Trophoblast cell (in vitro differentiated cells and primary cell): ENCODE measurements at places on chromosomes 3 and 15.

DNA sequence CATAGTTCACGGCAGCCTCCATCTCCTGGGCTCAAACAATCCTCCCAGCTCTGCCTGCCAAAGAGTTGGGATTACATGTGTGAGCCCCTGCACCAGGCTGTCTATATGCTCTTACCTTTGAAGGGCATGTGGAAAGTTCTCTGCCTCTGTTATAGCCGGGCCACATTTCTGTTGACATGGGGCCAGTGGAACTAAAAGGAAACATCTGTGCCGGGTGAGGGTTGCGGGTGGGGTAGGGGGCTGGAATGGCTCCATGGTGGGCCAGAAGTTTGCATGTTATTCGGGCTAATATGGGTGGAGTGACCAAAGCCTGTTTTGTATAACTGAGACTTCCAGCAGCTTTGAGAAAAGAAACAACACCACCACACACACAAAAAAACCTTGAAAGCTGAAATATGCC is 8.3 kb upstream of the CLEC3B start:
- no peak overlapping the region for H3K27ac ChIP-seq
- DNase-seq, result no peak
- H3K4me1 ChIP-seq, result peaks cover 4% of the 10 kb centered on the region
- no peaks in the 10 kb centered on the region for H3K27me3 ChIP-seq

- H3K27ac ChIP-seq, result no peak overlapping the region
- no peak overlapping the region for H3K4me3 ChIP-seq
- no peaks in the 10 kb centered on the region for H3K36me3 ChIP-seq
- no peak for DNase-seq
- H3K4me1 ChIP-seq, result peaks cover 5% of the 10 kb centered on the region
Measured at GRCh38 chr3:123076496-123077418, 9.9 kb downstream of the PDIA5 start.

- no peak overlapping the region for H3K27ac ChIP-seq
- H3K36me3 ChIP-seq, result no peaks in the 10 kb centered on the region
- no peak for DNase-seq
- H3K27me3 ChIP-seq, result no peaks in the 10 kb centered on the region
Measured at GRCh38 chr3:38985981-38986380, 65.8 kb downstream of the SCN11A start.

- H3K4me1 ChIP-seq, result peaks cover 8% of the 10 kb centered on the region
- DNase-seq, result no peak
Measured at GRCh38 chr3:20059929-20060328, 19.7 kb downstream of the KAT2B start.

DNA sequence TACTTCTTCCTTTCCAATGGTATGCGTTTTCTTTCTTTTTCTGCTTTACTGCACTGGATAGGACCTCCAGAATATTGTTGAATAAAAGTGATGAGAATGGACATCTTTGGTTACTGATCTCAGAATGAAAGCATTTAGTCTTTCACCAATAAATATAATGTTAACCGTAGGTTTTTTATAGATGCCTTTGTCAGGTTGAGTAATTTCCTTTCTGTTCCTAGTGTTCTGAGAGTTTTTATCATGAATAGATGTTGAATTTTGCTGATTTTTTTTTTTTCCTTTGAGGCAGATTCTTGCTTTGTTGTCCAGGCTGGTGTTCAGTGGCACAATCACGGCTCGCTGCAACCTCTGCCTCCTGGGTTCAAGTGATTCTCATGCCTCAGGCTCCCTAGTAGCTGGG is 158.4 kb downstream of the KLHL25 start:
- no peaks in the 10 kb centered on the region for H3K4me1 ChIP-seq
- no peak overlapping the region for H3K4me3 ChIP-seq
- no peak overlapping the region for H3K27ac ChIP-seq
- H3K36me3 ChIP-seq, result no peaks in the 10 kb centered on the region
- H3K27me3 ChIP-seq, result no peaks in the 10 kb centered on the region

GRCh38 chr3:82743196-82743595 is 981.8 kb upstream of the GBE1 start:
- H3K4me1 ChIP-seq, result peaks cover 2% of the 10 kb centered on the region
- H3K4me3 ChIP-seq, result no peak overlapping the region
- no peaks in the 10 kb centered on the region for H3K36me3 ChIP-seq

GRCh38 chr3:132628157-132628556 is 31.1 kb downstream of the ACKR4 start:
- no peaks in the 10 kb centered on the region for H3K27me3 ChIP-seq
- peaks cover 2% of the 10 kb centered on the region for H3K4me1 ChIP-seq

DNA sequence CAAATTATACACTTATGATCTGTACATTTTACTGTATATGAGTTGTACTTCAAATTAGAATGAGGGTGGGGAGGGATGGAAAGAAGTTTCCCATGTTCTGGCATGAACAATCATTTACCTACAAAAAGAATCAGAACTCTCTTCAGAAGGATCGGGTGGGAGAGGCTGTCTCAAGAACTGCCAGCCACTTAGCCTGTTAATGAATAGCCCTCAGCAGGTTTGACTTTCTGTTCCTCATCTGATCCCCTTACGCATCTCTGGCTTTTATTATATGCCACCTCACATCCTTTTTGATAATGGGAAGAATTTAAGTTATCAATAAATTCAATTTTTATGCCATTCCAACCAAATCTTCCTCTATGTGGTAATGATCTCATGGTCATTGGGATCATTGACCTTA is 168.3 kb upstream of the TGFBR2 start:
- H3K27me3 ChIP-seq, result no peaks in the 10 kb centered on the region
- no peaks in the 10 kb centered on the region for H3K4me1 ChIP-seq
- no peak overlapping the region for H3K4me3 ChIP-seq
- no peaks in the 10 kb centered on the region for H3K36me3 ChIP-seq
- no peak overlapping the region for H3K27ac ChIP-seq

DNA sequence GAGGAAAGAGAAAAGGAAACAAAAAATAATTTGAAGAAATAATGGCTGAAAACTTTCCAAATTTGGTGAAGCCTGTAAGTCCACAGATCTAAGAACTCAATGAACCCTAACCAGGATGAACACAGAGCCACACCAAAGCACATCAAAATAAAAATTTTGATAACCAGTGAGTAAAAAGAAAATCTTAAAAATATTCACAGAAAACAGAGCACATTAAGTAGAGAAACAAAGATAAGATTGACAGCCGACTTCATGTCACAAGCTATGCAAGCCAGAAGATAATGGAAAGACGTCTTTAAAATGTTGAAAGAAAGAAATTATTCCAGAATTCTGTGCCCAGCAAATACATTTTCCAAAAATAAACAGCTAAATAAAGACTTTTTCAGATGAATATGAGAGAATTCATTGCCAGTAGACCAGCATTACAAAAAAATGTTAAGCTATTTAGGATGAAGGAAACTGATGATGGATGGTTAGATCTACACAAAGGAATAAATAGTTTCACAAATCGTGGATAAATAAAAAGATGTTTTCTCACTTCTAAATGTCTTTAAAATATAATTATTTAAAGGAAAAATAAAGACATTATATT is 140.2 kb upstream of the SKOR1 start:
- no peak for DNase-seq
- H3K4me3 ChIP-seq, result no peak overlapping the region
- peaks cover 4% of the 10 kb centered on the region for H3K4me1 ChIP-seq
- H3K36me3 ChIP-seq, result peaks cover 1% of the 10 kb centered on the region
- H3K27me3 ChIP-seq, result no peaks in the 10 kb centered on the region

- H3K4me1 ChIP-seq, result no peaks in the 10 kb centered on the region
- H3K36me3 ChIP-seq, result no peaks in the 10 kb centered on the region
- H3K4me3 ChIP-seq, result no peak overlapping the region
- no peak overlapping the region for H3K27ac ChIP-seq
- DNase-seq, result no peak
- no peaks in the 10 kb centered on the region for H3K27me3 ChIP-seq
Measured at GRCh38 chr15:56086566-56086965, 93.2 kb upstream of the NEDD4 start.

DNA sequence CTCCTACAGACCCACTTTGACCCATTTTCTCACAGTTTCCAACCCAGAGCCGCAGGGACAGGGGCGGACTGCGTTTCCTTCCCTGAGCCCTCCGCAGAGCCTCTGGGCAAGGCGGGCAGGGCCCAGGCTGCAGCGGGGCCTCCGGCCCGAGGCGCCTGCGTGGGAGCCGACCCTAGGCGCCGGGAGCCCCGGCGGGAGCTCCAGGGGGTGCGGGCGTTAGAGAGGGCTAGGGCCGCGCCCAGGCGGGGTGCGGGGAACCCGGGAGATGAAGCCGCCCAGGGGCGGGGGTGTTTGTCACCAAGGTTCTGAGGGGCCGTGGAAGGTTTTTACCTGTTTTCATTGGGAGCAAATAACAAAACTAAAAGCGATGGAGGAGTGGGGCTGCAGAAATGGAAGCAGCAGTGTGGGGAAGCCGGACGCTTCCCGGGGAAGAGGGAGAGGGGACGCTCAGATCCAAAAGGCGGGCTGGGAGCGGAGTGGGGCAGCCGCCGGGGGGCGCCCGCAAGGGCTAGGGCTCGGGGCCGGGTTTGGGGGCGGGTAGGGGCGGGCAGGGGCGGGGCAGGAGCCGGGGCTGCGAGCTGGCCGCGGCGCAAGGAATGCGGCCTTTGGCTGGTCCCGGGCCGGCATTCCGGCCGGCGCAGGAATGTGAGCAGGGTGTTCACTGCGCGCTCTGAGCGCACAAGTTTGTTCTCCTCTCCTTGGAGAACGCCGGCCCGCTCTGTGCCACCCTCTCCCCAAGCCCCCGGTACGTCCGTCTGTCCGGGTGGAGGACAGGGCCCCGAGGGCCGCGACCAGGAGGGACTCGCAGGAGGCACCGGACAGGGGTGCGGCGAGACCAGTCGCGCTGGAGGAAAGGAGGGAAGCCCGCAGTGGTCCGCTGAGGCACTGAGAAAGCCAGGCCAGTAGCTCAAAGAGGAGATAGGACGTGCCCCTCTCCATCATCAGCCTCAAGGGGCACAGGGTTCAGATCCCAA is 61.1 kb downstream of the AMOTL2 start:
- H3K27ac ChIP-seq, result peak overlapping the region; percentile 97
- peaks cover 51% of the 10 kb centered on the region for H3K4me1 ChIP-seq
- no peaks in the 10 kb centered on the region for H3K27me3 ChIP-seq
- peak; percentile 85 for DNase-seq
- peak overlapping the region; percentile 25 for H3K4me3 ChIP-seq

- DNase-seq, result no peak
- H3K27ac ChIP-seq, result no peak overlapping the region
- H3K4me3 ChIP-seq, result no peak overlapping the region
- peaks cover 62% of the 10 kb centered on the region for H3K36me3 ChIP-seq
Measured at GRCh38 chr3:133948131-133948810, 52.6 kb upstream of the RAB6B start.

GRCh38 chr3:157693762-157694161 is 190.5 kb upstream of the VEPH1 start:
- no peaks in the 10 kb centered on the region for H3K36me3 ChIP-seq
- H3K4me1 ChIP-seq, result no peaks in the 10 kb centered on the region
- H3K27ac ChIP-seq, result no peak overlapping the region

DNA sequence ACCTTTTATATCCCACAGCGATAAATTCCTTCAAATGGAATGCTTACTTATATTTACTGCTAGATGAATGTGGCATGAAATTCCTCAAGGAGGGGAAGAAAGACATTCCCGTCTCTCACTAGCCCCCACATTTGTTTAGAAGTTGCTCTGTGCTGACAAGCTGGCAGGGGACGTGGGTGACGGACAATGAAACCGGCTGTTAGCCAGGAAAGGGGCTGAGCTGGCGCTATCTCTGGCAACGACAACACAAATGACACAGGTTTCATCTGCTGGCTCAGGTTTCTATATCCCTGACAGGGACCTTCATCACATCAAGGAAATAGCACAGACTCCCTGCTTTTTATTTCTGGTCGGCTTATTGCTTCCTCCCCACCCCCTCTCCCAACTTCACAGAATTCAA is 15.8 kb downstream of the RUVBL1 start:
- H3K4me3 ChIP-seq, result no peak overlapping the region
- no peaks in the 10 kb centered on the region for H3K4me1 ChIP-seq
- no peak overlapping the region for H3K27ac ChIP-seq
- DNase-seq, result no peak

DNA sequence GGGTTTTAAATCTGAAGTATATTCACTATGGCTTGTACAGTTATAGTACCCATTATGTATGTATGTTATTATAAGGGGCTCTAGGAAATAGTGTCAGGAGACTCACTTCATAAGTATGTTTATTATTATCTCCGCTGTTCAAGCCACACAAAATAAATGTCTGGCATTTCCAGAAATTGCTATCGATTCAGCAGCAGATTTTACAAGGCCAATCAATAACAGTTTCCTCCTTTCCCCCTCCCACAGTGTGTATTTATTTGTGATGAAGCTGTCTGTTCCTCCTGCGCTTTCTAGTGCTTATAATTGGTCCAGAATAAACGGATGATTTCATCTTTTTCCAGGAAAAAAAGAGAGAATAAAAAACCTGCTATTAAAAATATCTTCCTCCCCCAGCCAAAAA is 134.2 kb upstream of the LPP start:
- no peak overlapping the region for H3K27ac ChIP-seq
- H3K4me3 ChIP-seq, result no peak overlapping the region
- no peaks in the 10 kb centered on the region for H3K27me3 ChIP-seq

DNA sequence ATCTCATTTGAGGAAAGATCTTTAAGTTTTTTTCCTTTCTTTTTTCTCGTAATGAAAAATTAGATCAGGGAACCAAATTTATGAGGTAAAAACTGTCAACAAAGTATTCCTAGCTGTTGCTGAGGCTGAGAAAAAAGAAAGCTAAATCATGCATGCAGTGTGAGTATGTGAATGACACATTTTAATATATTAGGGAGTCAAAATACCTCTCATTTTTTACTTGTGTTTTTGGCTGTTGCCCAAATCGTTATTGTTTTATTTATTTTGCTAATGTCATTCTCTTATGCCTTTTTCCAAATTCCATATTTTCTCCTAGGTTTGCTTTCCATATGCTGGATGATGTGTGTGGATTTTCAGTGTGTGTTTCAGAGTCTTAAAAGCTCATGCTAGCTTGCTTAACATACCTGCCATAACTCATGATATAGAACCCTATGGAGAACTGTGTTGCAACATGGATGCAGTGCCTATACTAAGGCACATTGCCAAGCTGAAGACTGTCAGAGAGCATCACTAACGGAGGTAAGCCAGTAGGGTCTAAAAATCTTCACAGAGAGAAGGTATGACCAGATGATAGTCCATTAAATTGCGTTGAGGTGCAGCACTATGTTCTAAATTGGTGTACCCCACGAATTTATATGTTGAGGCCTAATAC is 629.5 kb upstream of the KCNMB2 start:
- H3K27me3 ChIP-seq, result no peaks in the 10 kb centered on the region
- H3K36me3 ChIP-seq, result no peaks in the 10 kb centered on the region
- H3K4me1 ChIP-seq, result peaks cover 2% of the 10 kb centered on the region
- no peak for DNase-seq
- H3K4me3 ChIP-seq, result no peak overlapping the region

DNA sequence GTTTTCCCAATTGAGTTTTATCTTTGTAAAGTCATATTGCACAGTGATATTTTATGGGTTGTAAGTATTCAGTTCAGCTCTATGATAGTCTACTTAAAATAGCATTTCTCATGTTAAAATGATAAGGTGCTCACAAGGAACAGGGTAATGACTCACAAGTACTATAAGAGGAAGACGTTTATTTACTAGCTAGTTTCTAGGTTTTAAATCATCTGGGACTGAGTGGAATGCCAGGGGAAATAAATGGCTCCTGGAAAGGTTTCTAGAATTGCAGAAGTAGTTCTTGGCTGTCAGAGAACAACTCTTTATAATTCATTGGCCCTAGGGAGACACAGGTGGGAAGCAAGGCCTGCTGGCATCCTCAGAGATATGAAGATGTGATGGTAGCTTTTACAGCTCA is 112.8 kb downstream of the CHDH start:
- H3K27ac ChIP-seq, result no peak overlapping the region
- H3K4me1 ChIP-seq, result no peaks in the 10 kb centered on the region
- DNase-seq, result no peak
- H3K36me3 ChIP-seq, result no peaks in the 10 kb centered on the region

- no peaks in the 10 kb centered on the region for H3K27me3 ChIP-seq
- no peaks in the 10 kb centered on the region for H3K36me3 ChIP-seq
- H3K4me3 ChIP-seq, result no peak overlapping the region
- no peak overlapping the region for H3K27ac ChIP-seq
- DNase-seq, result no peak
Measured at GRCh38 chr3:151766454-151766853, 32.7 kb downstream of the AADACL2 start.
